ENCODE measurements at places on chromosomes 12 and 14.

- DNase-seq = no peak
These were observed 132.0 kb upstream of the ARHGAP5 start for GRCh38 chr14:31945074-31945613.

DNA sequence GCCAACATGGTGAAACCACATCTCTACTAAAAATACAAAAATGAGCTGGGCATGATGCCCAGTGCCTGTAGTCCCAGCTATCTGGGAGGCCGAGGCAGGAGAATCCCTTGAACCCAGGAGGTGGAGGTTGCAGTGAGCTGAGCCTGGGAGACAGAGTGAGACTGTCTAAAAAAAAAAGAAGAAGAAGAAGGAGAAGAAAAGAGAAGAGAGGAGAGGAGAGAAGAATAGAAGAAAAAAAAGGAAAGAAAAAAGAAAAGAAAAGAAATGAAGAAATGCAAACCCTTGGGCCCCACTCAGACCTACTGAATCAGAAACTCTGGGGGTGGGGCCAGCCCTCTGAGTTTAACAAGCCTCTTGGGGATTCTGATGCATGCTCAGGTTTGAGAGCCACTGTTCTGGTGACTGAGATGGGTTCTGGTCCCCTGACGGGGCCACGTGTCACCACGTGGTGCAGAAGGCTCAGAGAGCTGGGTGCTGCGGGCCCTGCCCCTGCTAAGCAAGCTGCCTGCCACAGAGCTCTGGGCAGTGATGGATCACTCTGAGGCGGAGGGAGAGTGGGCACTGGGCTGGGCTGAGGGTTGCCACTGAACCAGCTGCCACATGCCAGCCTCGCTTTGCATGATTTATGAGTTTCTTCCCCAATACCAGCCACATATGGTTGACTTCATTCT is 37.5 kb downstream of the ERH start:
- DNase-seq = no peak

DNA sequence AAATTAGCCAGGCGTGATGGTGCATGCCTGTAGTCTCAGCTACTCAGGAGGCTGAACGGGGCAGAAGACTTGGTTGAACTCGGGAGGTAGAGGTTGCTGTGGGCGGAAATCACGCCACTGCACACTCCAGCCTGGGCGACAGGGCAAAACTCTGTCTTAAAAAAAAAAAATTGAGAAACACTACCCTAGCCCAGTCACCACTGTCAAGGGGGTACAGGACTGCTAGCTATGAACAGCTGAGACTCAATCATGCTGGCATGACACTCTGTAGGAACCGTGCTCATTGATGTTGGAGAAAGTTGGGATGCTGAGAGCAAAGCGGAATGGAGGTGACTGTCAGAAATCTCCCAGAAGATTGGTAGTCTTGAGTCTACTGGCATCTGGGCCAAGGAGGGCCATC is 58.2 kb upstream of the STON2 start:
- no peak for DNase-seq

GRCh38 chr12:76583301-76583700 is 23.7 kb upstream of the OSBPL8 start:
- DNase-seq = no peak

DNA sequence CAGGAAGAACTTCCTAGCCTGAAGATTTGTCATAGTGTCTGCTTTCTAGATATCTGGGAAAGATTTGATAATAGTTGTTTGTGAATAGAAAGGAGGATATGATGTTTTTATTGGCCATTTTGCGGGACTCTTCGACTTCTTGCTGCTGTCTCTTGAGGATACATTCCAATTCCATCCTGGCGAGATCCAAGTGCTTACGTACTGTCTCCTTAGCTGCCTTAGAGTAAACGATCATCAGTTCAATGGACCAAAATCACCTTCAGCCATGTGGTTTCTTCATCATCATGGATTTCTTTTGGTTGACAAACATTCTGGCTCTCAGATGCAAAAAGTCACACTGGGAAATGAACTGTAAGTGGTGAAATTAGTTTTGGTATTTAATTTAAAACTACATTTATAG is 82.7 kb upstream of the SCN8A start:
- no peak for DNase-seq

Data from AG04450 (cell line).